Cortex of kidney (tissue), 1 donor: ENCODE measurements at places on chromosomes 12 and 14.

DNA sequence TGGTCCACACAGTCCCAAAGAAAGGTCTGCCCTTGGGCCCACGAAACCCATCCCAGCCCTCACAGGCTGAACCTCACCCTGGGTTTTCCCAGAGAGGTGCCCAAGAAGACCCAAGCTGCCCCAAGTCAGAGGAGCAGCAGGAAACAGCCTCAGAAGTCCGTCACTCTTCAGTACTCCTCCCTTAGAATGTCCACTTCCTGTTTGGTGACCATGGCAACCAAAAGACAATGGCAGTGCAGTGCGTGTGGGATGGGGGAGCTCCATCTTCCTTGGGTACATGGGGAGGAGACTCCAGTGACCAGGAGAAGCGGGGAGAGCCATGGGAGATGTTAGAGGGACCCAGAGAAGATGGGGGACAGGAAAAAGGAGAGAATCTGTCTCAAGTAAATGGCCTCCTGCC, 11.3 kb downstream of the SELPLG start:
- no peak for DNase-seq

DNA sequence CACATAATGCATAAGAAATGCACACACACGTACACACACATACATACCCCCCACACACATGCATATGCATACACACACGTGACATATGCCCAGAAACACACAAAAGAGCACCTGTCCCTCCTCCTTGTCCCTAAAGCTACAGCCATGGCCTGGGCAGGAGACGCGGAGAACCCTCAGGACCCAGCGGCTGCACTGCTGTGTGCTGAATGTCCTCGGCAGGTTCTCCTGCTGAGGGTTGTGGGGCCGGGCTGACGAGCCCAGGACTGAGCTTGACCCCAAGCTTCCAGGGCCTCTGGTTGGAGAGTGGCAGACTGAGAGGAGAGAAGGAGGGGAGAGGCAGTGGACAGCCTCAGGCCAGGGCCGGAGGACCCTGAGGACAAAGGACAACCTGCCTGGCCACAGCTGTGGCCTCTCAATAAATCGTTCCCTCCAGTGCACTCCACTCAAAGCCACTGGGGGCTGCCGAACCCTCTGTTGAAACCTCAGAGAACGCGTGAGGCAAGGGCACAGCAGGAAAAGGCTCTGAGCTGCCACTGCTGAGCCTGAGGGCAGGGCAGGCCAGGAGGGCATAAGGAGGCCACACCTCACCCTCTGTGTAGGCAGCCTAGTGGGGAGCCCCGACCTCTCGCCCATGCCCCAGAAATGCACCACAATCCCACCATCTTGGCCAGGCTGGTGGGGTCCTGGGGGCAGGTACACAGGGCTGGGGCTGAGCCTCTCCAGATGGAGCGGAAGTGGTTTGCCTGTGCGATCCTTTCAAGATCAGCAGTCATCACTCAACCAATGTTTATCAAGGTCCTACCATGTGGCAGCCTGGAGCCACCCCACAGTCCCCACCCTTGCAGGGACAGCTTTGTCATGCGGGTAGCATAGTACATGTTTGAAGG, 3.1 kb downstream of the CACNA2D4 start:
- DNase-seq, result no peak

DNA sequence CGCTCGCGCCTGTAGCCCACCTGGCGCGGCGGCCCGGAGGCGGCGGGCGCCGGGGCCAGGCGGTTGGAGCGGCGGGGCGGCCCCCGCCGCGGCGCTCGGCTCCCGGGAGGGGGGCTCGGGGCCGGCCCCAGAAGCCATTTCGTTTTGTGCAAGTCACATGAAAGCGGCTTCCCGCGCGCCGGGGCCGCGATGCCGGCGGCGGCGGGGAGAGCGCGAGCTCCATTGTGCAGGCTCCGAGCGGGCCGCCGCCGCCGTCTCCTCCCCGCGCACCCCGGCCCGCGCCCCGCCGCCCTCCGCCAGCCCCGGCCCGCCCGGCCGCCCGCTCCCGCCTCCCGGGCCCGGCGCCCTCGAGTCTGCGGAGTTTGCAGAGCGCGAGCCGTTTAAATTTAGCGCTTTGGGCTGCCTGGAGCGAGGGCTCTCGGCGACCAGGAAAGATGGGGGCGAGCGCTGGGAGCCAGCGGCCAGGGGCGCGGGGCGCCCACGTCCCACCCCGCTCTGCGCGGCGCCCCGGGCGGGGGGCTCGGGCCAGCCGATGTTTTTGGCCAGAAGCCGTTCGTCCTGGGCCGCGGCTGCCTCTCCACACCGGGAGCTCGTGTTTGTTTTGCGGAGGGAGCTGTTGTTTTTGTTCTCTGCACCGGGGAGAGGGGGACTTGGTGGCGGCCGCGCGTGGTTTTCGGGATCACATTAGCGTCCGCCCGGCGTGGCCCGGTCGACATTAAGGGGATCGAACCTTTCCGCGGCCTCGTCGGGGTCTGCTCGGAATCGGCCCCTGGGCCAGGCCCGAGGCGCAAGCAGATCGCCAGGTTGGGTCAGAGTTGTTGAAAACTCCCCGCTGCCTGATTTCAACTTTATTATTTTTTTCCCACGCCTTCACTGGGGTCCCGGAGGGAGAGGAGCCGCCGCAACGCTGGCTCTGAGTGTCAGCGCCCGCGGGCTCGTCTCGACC, 982 bp downstream of the BCL7A start:
- no peak for DNase-seq

DNA sequence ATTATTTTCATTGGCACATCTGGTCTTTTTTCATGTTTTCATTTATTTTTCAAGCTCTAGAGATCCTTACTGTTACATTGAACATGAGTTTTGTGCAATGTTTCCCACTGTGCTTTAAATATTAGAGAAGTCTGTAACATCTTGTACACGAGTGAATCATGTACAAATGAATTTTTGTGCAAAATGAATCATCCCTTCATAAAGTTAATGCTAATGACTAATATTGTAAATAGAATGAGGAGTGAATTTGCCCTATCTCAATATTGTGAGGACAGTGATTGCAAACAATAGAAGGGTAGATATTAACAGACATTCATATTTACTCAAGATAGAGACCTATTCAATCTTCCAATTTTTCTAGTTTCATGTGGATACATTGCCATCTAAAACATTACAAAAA, 463.3 kb upstream of the FOXG1 start:
- DNase-seq, result no peak

DNA sequence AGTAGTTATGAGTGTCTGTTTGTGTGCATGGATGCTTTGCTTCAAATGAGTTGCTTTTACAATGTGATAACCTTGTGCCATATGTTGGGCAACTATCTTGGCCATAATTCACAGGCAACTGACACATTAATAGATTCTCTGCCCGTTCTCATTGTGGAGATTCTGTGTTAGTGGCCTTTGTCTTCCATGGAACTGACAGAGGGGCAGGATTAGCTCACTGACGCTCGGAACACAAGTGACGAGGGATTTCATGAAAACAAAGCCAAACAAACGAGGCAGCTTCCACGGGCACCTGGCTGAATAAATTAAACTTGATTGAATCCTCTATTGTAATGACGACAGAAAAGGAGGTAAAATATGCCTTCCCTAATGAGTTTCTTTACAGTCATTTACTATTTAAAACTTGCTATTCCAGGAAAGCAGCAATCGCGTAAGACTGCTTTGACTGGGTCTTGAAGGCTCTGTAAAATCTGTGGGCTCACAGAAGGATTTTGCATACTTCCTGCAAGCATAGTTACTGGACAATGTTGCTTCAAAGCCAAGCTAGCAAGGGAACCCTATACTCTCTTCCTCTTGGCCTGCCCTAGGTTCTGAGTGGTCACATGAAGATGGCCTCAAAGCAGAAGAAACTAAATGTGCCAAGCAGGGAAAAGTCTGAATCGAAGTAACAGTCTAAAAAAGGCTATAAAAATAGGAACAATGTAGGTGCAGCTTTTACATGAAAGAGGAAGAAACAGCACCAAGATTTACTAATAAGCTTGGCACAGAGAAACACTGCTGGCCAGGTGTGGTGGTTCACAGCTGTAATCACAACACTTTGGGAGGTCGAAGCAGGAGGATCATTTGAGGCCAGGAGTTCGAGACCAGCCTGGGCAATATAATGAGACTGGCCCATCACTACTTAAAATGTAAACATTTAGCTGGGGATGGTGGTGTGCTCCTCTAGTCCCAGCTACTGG, 28.1 kb upstream of the SINHCAF start:
- no peak for DNase-seq

DNA sequence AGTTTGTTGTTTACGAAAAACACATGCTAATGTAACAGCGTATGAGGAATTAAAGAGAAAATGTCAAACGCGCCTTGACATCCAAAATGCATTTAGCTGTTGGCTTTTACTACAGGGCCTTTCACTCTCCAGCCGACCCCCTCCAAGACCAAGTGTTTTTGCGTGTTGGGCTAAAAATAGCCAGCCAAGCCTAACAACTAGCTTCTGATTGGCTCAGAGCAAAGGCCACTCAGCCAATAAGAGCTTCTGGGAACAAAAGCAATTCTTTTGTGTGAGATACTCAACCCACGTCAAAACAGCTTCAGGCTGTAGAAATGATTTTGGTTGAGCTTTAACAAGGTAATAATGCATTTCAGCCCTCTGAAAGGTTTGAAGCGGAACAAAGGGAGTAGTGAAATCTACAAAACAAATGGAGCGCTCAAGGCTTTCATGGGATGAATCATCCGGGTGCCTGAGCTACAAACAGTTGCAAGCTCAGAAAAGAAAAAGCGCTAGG, 198.7 kb upstream of the DCN start:
- no peak for DNase-seq

GRCh38 chr14:99518441-99519346, 37.5 kb downstream of the CCNK start:
- DNase-seq, result no peak

GRCh38 chr12:27143256-27144069, 61.1 kb upstream of the C12orf71 start:
- DNase-seq, result no peak

DNA sequence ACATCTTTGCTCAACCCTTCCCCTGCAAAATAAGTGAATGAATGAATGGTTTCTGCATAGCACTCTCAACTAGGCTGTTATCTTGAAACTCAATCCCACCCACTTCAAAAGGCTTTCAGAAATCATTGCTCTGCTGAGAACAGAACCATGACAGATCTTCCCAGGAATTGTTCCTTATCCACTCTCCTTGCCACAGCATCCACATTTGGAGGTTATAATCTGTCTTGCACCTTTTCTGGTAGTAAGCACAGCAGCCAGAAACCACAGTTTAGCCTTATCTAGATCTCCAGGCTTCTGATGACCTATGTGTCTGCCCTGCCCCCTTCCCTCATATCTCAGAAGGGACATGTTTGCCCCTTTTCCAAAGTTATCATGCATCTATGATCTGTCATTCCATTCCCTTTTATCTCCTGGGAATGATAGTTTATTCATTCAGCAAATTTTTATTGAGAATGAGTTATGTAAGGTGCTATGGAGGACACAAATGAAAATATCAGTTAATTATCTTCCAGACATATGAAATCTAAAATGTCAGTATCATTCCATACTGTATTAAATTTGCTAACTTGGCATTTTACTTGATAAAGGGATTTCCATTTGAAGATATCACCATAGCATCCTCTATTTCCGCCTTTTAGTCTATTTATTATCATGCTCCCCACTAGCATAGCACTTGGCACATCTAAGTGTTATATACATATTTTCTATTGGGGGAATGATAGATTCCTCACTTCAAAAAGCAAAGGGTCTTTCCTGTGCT, 21.4 kb downstream of the LGR5 start:
- DNase-seq, result no peak

GRCh38 chr14:47676315-47676617, 861 bp upstream of the MDGA2 start:
- DNase-seq, result no peak

- DNase-seq, result no peak
Measured at GRCh38 chr14:90698379-90698869, 117.8 kb downstream of the TTC7B start.

GRCh38 chr12:100128512-100128908, 14.2 kb downstream of the BLTP3B start:
- DNase-seq, result no peak

GRCh38 chr12:4202918-4203317, 70.6 kb upstream of the CCND2 start:
- no peak for DNase-seq

GRCh38 chr12:68981516-68981915, 48.5 kb upstream of the CPM start:
- no peak for DNase-seq

DNA sequence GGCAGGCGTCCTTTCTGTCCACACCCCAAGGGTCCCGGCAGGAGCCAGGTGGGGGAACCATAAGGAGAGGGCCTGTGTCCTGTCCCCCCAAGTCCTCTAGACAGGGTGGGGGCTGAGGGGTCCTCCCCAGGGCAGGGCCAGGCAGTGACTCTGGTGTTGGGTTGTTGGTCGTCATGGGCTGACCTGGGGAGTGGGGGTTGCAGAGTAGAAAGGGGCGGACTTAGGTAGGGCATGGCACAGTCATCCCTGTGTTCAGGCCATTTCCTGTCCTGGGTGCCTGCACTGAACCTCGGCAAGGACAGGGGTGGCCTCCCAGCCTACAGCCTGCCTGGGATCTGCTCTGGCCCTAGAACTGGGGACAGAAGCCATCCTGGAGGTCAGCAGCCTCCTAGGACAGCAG, 356.2 kb downstream of the TMEM121 start:
- DNase-seq, result no peak

DNA sequence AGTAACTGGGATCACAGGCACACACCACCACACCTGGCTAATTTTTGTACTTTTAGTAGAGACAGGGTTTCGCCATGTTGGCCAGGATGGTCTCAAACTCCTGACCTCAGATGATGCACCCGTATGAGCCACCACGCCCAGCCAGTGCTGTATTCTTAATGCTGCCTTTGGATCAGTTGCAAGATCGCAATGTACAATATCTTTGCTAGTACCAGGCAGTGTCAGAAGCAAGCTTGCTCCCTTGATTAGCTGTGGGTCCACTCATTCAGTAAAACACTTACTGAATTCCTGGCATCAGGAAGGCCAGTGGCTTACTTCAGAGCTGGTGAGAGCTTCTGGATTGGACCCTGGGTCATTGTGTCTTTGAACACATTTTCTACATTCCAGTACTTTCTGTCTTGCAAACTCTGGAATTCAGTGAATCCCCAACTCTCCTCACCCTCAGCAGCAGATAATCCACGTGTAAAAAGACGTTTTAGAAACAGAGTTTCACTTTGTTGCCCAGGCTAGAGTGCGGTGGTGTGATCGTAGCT, 1183.7 kb downstream of the AACS start:
- DNase-seq, result no peak
